Stimulated activated CD8-positive, alpha-beta memory T cell treated with anti-CD3 and anti-CD28 coated beads, Interleukin-4, amount 100 ng/mL, for 1 hour (primary cell): ENCODE measurements at places on chromosomes 7 and 10.

GRCh38 chr7:149071641-149072437, 18.7 kb downstream of the ZNF786 start:
- DNase-seq, result no peak

DNA sequence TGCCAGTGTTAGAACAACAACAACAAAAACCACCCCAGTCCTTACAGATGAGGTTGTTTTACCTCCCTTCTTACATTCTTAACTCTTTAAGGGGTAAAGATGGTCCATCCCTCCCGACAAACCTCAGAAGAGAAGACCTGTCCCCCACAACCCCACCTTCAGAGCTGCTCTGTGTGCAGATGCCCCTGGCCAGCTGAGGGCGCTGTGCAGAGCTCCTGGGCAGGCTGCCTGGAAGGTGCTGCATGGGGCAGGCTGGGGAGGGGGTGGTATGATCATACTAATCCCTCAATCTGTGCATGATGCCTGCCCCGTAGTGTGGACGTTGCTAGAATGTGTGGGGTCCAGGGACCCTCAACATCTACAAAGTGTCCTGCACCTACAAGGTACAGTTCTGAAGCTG, 387.1 kb downstream of the INHBA start:
- DNase-seq, result no peak

- DNase-seq, result no peak
Measured at GRCh38 chr10:3067859-3068179, 471 bp downstream of the PFKP start.

GRCh38 chr10:110868981-110869380, 2.7 kb upstream of the PDCD4 start:
- DNase-seq, result no peak

GRCh38 chr10:52115823-52116222, 198.3 kb upstream of the DKK1 start:
- DNase-seq, result no peak

- no peak for DNase-seq
Measured at GRCh38 chr7:39045231-39045630, 67.5 kb downstream of the POU6F2 start.

DNA sequence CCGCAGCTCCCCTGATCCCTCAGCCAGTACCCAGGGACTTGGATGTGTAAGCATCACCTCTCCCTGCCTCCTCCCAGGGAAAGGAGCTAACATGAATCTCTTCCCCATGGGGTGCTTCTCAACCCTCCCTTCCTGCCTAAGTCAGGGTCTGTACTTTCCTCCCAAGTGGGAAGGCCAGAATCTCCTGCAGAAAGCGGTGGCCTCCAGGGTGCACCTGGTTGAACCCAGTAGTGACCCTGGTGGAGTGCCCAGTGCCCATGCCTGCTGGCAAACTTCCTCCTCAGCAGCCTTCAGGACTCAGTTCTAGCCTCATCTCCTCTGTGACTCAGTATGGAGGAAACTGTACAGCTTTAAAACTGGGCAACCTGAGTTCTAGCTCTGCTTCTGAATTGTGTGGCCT, 2.8 kb upstream of the LOXL4 start:
- no peak for DNase-seq

GRCh38 chr7:19333706-19334105, 188.5 kb upstream of the FERD3L start:
- DNase-seq, result no peak

DNA sequence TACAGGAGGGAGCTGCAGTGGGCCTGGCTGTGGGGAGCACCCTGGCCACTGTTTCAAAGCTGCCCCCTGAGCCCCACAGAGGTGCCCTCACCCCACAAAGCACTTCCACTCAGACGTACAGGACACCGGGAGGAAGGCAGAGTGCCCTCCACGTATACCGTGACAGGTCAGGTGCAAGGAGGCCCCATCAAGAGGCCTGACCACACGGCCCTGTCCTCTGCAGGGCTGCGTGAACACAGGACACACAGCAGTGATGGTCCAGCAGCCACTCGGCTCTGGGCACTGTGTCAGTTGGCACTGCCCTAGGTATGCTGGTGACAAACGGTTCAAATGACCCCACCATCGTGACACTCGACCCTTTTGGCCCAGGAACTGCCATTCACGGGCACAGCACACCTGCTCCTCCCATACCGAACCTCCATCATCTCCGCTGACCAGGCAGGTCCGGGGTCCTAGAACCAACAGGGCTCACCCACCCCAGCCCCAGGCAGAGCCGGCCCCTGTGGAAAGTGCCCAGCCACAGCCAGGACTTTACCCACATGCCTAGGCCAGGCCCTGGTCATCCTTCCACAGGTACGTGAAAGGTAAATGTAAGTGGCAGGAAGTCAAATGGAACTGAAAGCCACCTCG, 560.9 kb downstream of the PTPRN2 start:
- no peak for DNase-seq

GRCh38 chr7:126690104-126690503, 562.6 kb downstream of the GRM8 start:
- DNase-seq, result no peak

GRCh38 chr10:131427281-131427680, 115.8 kb upstream of the TCERG1L start:
- no peak for DNase-seq

DNA sequence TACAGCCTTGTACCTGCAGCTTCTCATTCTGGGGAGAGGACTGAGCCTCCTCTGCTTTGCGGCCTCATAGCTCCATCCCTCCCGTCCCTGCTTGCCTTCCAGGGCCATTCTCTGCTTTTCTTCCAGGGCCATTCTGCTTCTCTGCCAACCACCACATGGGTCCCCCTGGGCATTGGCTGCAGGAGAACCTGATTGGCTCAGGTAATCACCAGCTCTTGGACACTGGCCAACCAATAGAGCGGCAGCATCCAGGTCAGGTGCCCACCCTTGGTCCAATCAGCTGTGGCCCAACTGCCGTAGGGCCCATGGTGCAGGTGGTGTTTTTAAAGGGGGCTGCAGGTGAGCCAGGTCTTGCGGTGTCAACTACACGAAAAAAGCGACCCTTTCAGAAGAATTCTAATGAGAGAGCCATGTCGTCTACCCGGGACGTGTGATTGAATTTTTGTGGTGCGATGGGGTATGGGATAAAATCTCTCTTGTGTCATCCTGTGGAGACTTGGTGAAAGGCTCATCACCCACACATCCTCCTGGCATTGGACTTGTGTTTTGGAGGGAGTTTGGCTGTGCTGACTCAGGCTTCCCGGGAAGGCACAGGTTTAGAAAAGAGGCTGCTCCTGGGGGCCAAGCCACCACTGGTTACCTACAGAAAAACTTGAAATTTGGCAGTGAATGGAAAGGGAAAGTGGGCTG, 46.0 kb upstream of the PODXL start:
- DNase-seq, result no peak

GRCh38 chr10:112815269-112816032, 134.6 kb upstream of the TCF7L2 start:
- DNase-seq, result no peak

- no peak for DNase-seq
Measured at GRCh38 chr7:100486111-100486636, 2.4 kb downstream of the NYAP1 start.

DNA sequence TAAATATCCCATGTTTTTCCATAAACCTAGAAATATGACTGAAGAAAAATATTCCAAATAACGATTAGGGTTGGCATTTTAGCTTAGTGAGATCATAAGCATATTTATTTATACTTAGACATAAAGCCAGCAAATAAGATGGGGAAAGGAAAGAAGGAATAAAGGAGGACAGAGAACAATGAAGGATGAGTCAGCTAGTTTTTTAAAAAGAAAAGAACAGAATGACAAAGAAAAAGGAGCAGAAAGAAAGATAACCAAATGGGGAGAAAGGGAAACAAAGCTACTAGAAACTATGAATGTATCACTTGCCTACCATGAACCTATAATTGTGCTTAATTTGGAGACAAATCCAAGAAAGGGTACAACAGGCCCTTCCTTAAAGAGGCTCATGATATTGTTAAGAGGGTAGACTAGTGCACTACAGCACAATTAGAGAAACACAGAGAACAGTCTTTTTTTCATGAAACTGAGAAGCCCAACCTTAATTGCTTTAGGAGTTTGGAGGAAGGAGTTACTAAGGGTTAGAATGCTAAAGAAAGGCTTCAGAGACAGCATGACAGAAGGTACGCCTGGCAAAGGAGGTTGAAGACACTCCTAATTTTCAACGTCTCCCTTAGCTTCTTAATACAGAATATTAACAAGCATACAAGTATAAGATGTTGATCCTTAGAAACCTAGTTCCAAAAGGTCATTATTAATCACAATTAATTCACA, 23.9 kb downstream of the HERPUD2 start:
- no peak for DNase-seq

GRCh38 chr7:48637382-48637781, 287.0 kb upstream of the CDC14C start:
- no peak for DNase-seq

GRCh38 chr10:44161184-44161583, 223.7 kb downstream of the CXCL12 start:
- DNase-seq, result no peak

DNA sequence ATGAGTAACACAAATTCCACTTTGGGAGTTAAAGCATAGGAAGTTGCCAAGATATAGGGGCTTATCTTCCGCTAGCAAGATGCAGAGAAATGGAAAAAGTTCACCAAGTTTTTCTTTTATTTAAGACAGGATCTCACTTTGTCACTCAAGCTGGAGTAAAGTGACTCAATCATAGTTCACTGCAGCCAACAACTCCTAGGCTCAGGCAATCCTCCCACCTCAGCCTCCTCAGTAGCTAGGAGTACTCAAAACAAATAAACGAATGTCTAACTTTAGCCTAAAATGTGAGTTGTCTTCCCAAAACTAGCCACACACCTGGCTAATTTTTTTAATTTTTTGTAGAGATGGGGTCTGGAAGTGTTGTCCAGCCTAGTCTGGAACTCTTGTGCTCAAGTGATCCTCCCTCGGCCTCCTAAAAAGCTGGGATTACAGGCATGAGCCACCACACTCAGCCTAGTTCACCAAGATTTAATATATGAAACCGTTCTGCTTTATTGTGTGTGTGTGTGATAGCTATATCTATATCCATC, 9.9 kb downstream of the VIM start:
- DNase-seq, result no peak

GRCh38 chr7:101216001-101216859, 1.2 kb downstream of the PLOD3 start:
- DNase-seq, result no peak

- DNase-seq, result no peak
Measured at GRCh38 chr10:120810298-120810697, 40.9 kb upstream of the WDR11 start.

- no peak for DNase-seq
Measured at GRCh38 chr7:28378574-28379149, 33.7 kb upstream of the CREB5 start.

- no peak for DNase-seq
Measured at GRCh38 chr7:106952658-106953231, 87.7 kb downstream of the PIK3CG start.

DNA sequence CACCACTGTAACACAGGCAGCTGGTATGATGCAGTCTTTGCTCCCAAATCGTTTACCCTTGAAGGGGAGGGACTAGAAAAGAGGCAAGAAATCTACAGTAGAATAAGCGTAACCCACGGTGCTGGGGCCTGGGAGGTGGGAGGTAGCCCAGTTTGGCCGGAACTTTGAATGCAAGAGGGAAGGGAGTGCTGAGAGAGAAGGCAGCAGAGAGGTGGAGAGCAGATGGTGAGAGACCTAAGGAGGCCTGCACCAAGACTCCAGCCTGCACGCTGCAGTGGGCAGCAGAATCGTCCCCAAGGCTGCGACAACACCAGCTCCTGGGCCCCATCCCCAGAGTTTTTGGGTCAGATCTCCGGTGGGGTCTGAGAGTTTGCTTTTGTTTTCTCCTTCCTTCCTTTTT, 547.5 kb downstream of the GALNT17 start:
- no peak for DNase-seq

DNA sequence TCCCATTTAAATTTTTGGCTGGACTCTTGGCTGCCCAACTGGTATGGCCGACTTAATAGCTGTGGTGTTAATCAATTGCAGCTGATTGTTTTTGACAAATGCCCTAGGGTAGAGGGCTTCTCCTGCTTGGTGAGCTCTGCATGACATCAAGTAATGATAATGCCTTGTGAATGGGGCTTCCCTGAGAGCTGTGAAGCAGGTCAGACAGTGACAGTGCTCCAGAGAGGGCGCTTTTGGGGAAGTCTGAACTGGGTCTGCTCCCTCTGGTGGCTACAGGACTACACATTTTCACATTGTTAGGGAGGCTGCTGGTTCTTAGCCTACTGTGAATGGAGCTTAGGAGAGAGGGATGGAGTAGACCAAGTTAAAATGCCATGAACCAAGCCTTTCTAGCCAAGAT, 98.8 kb downstream of the SDK1 start:
- no peak for DNase-seq

DNA sequence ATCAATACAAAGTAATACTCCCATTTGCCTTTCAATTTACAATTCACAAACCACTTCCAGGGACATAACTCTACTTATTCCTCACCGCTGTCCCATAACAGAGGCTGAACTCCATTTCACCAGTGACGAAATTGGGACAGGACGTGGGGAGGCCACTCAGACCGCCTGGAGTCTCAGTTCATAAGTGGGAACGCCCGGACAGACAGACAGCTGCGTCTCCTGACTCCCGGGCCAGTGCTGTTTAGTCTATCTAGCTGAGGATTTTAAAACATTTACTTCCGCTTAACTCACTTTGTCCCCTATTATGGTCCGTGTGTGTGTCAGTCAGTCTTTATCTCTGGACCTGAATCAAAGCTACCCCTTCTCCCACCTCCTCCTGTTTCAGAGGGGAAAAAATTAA, 67.4 kb upstream of the ZNF438 start:
- DNase-seq, result no peak

DNA sequence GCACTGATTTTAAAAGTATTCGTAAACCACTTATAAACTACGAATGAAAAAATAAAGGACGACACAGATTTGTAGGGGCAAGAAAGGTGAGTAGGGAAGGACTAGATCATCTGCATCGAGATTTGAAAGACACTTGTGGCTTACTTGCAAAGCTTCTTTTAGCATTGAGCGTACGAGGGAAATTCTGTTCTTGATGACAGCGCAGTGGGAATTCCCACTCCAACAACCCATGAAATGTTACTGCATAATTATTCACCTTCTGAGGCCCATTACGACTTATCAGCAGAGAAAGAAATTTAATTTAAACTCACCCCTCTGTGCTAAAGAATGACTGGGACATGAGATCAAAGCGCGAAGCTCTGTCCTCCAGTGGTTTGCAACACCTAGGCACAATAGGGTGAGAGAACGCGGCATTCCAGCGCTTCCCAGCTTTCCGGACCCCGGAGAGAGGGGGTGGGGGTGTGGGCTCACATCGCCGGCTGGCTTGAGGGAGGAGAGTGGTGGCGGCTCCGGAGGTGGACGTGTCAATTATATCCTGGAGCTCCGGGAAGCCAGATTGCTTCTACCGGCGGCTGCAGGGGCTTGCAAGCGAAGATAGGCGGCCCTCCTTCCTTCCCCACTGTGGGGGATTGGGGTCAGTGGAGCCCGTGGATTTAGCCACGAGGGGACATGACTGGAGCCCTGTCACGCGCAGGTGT, 10.3 kb downstream of the SP8 start:
- DNase-seq, result no peak

GRCh38 chr10:125699562-125700143, 16.7 kb upstream of the TEX36 start:
- DNase-seq, result no peak

- no peak for DNase-seq
Measured at GRCh38 chr10:89237849-89238248, 13.7 kb downstream of the LIPA start.
